ENCODE measurements at places on chromosomes 7 and 10.

DNA sequence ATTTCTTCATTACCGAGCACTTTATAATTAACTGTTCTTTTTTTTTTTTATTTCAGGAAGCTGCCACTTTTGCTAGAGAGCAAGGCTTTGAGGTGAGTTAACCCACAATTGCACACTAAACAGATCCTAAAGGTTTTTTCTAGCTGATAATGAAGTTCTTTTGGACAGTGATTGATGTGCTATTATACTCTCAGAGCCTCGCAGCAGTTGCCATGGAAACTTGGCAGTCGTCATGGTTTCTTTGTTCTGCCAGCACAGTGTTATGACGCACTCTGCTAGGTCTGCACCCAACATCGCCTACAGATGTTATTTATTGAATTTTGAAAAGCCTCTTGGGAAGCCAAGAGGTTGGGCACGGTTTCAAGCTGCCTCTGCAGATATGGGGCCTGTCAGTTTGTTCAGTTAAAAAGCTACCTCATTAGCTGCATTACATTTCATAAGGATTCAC is 237.2 kb upstream of the KAT6B start:
- peak; percentile 99 for DNase-seq

DNA sequence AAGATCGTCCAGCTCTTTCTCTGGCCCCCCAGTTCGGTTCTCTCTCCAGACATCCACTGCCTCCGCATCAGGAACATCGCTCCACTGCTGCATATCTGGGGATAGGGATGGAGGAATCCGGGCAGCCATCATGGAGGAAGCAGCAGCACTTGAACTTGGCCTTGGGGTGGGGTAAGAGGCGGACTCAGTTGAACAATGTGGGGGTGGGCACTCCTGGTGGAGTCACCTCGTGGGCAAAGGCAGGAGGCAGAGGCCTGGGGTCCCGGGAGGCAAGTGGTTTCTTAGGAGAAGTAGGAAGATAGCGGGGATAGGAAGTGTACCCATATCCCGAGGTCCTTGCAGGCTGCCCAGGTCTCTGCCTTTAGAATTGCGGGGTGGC is 98.3 kb downstream of the CHST15 start:
- DNase-seq: no peak

- DNase-seq: peak; percentile 18
Observed at GRCh38 chr10:123974406-123974805, 82.8 kb upstream of the CPXM2 start.

- DNase-seq: peak; percentile 62
Observed at GRCh38 chr10:122044045-122044661, 55.2 kb downstream of the TACC2 start.

DNA sequence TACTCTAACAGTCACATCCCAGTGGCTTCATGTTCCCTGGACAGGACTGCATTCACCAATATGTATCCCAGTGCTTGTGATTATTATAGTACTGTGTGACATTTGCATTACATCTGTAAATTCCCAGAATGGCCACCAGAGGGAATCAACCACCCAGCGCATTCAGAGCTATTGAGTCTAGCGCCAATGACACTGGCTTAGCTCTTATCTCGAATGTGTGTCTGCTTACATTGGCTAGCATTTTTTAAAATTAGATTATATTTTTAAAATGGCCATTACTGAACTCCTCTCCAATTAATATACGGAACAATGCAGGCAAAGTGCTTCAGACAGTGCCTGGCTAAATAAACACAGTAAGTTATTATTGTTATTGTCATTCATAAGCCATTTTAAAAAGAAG is 36.3 kb downstream of the TRIL start:
- DNase-seq: peak; percentile 48

- peak; percentile 38 for DNase-seq
Observed at GRCh38 chr7:19665399-19666008, 43.3 kb downstream of the POLR1F start.
